ENCODE measurements at places on chromosomes 4 and X.

- peak; percentile 67 for DNase-seq
Observed at GRCh38 chr4:141571362-141571761, 65.0 kb upstream of the IL15 start.

DNA sequence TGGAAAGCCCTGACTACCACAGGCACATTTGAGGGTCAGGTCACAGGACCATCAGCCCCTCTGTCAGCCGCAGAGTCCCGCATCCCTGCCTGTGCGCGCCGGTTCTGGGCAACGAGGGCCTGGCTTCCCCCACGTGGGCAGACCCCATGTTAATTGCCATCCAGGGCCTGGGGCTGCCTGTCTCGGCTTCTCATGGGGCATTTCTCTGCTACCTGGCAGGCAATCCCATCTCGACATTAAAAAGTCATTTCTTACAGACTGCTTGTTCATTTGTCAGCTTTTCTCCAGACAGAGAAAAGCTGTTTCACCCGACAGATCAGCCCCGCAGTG lies 45.6 kb upstream of the SORCS2 start:
- DNase-seq: no peak

GRCh38 chrX:39773150-39773549 lies 324.6 kb downstream of the BCOR start:
- no peak for DNase-seq

- DNase-seq: peak; percentile 25
Observed at GRCh38 chr4:20487446-20487845, 212.8 kb upstream of the PACRGL start.

- DNase-seq: no peak
Observed at GRCh38 chr4:86972997-86973396, 38.2 kb downstream of the AFF1 start.

GRCh38 chr4:53490965-53491622 lies 100.2 kb downstream of the LNX1 start:
- peak; percentile 88 for DNase-seq
